ENCODE measurements at places on chromosomes 5 and 9.

- DNase-seq = no peak
These were observed 19.9 kb downstream of the ABITRAM start for GRCh38 chr9:108953983-108954574.

DNA sequence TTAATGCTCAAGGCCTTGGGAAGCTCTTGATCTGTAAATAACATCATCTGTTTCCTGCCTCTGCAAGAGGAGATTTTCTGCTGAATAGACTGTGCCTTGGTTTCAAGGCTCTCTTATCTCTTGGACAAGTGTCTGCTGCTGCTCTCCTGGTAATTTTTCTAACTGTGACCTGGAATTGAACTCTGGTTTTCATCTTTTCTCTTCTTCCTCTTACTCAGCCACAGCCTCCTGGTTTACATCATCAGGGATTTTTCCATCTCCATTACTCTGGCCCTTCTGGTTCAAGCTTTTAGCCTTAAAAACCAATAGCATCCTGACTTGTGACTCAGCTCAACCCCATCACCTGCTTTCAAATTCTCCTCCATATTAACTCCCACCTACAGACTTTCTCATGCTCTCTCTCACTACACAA, 49.6 kb upstream of the ITGA1 start:
- no peak for DNase-seq

GRCh38 chr5:68928617-68929302, 165.1 kb upstream of the SLC30A5 start:
- no peak for DNase-seq

DNA sequence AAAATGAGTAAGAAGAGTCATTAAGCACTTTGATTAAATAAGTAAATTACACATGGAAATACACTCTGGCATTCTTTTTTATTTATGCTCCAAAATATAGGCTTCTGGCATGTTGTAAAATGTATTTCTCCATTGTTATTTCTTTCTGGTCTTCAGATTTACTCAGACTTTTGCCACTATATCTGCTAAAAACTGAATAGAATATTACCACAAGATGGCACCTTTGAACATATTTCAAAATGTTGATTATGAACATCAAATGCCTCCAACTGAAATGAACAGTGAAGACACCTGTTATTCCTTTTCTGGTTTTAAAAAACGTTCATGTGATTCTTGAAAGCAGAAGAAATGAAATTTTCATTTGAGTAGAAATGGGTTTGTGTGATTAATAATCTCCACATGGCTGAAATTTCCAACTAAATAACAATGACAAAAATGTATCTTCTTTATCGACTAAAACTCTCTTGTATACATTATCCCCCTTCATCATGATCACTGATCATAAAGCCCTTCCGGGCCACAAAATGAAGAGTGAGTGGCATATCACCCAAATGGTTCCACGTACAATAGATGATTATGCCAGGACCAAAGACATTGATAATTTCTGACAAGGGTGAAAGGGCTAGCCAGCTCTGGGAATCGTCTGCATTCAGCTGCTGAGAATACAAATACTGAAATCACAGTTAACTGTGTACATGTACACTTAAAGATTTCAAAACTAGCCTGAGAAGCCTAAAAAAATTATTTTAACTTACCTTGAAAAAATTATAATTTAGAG, 23.8 kb downstream of the TYRP1 start:
- DNase-seq = no peak

GRCh38 chr9:26058111-26058895, 380.1 kb upstream of the TUSC1 start:
- no peak for DNase-seq

GRCh38 chr5:96219580-96220281, 213.3 kb downstream of the PCSK1 start:
- DNase-seq = peak; percentile 54

DNA sequence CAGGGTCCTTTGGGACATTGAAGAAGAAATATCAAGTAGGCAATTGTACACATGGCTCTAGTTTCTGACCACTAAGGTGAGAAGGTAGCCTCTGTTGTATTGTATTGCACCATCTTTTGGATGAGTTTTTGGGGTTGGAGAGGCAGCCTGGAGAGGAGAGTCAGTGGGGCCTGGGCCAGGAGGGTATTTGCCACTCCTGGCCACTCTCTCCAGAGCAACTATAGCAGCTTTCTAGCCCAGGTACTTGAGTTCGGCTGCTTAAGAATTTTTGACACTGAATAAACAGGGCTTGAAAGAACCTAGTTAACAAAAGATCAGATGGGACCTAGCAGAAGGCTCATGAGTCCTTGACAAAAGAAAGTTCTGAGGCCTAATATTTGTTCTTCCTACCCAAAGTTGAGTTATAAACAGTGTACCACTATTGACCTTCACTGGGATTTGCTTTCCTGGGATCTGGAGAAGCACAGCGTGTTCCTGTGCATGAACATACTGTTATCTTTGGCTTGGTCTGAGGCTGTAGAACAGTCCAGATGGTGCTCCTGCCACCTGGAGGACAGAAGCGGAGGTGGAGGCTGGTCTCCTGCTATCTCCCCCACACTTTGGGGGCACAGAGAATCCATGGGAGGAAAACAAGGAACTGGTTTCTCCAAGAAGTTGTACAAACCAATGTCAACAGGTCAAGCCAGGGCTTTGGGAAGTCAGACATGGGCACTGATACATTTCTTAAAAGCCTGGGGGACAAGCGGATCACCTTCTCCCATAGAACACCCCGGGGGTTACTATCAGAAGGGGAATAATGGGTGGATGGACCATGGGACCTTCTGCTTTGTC, 110.4 kb upstream of the LIFR start:
- DNase-seq = peak; percentile 59

- DNase-seq = no peak
These were observed 7.6 kb upstream of the AGPAT2 start for GRCh38 chr9:136694872-136695247.

GRCh38 chr5:118095115-118095514, 893.2 kb downstream of the DTWD2 start:
- no peak for DNase-seq

DNA sequence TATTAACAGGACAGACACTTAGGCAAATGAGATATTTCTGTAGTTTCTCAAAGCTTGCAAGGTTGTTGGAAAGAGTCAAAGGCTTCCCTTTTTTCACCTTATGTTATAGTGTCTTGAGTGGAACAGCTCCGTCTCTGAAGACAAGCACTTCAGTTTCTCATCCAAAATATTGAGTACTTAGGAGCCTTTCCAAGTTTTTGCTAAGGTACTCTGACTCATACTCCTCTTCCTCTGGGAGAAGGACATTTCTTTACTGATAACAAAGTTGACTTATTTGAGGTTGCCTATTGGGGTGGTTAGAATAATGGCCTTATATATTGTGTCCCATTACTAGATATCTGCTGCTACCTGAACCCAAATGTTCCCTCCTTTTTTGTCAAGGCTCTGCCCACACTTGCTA, 869.6 kb downstream of the MAT2B start:
- DNase-seq = no peak

- DNase-seq = no peak
These were observed 307.8 kb downstream of the NR2F1-AS1 start for GRCh38 chr5:93273176-93273575.

DNA sequence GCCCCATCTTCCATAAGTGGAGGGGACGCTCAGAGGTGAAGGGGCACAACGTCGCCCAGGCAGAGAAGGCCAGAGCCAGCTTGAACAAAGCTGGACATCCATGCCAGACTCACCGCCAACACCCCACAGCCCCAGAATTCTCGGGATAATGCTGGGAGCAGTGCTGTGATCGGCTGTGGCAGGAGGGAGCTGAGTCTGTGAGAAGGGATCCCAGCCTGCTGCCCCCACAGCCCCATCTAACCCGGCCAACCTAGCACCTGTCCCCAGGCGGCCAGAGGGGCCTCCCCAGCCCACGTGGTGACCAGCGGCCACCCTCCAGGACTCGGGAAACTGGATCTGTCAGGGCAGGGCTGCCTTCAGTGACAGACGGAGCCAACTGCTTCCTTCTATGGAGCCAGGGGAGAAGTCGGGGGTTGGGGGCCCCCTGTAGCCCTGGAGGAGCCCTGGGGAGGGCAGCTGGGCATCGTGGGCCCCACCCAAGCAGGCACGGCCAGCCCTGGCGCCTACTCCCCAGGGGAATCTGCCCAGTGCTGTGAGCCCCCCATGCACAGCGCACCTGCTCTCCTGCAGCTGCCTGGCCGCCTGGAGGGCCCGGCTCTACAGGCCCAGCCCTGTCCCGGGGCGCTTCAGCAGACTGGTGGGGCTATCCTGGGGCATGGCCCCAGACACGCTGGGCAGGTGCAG, 6.0 kb downstream of the BRD3 start:
- DNase-seq = peak; percentile 43

GRCh38 chr9:82606492-82607382, 456.2 kb downstream of the RASEF start:
- peak; percentile 72 for DNase-seq

GRCh38 chr5:134153241-134153640, 23.5 kb downstream of the SKP1 start:
- DNase-seq = no peak

DNA sequence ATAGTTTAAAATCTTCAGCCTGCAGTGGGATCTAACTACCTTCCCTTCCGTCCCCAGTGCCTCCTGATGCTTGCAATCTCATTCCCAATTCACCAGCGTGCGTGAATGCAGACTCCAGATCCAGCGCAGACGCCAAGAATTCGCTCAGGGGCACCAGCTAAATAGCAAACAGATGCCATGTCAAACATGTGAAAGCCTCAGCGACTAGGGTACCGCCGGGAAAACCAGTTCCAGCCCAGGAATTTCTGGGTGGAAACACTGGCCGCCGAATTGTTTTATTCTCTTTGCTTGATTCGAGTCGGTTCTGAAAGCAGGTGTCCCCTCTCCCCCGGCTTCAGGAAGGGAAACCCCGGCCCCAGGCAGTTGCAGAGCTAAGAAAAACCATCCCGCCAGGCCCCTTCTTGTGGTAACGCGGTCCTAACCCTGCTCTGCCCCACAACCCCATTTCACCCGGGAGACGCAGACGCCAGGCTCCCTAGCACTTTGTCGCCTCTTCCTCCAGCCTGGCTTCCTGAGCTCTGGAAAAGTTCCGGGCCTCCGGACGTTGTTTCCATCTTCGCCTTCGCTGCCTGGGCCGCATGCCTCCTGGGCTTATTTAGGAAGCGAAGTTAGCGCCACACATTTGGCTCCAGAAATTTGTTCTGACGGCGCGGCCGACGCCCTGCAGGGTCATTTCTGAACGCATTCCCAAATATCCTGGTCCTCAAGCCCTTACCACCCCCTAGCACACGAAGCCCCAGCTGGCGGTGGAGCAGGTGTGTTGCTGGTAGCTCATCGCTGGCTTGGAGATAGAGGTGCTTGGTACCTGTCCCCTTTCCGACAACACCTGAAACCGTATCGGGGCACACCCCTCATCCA, 665 bp upstream of the LVRN start:
- DNase-seq = peak; percentile 80

DNA sequence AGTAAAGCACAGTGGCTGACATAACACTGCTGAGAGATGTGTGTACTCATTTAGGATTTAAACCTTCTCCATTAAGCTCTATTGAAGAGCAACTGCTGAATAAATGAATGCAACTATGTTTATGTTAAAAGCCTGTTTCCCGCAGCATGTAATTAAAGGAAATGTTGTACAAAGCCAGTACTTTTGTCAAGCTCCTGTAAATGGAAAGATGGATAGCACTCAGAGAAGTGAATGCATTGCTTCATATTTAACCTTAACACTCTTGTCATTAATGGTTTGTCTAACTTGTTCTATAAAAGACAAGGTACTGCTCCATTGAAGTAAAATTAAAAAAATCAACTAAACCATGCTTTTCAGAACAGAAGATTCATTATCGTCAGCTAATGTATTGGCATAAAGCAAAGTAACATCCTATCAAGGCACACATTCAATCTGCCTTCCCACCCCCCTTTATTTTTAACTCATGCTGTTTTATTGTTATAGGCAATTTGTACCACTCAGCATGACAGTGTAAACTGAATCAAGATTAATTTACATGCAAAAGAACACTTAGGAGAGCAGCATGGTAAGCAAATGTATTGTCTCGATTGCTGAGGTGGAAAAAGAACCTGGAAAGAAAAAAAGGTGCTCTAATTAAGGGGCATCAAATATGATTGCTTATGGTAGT, 240.9 kb upstream of the TBCA start:
- no peak for DNase-seq

- DNase-seq = no peak
These were observed 23.8 kb downstream of the CD14 start for GRCh38 chr5:140609126-140609525.

DNA sequence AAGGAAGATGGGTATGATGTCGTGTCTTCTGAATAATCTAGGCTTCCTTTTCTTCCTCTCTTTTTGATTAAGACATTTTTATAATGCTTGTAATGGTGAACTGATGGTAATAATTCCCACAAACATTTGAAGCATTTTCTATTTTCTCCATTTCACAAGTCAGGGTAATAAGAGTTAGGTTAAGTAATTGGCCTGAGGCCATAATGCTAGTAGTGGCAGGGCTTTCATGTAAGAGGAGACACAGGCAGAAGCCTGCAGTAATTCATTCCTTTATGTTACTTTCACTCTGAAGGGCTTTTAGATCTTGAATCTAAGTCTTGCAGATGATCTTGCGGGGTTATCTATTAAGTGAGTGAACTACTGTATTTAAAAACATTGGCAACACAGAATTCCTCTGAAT, 374.9 kb downstream of the MAT2B start:
- DNase-seq = no peak

- no peak for DNase-seq
These were observed 278.4 kb downstream of the EBF1 start for GRCh38 chr5:158821331-158821730.

DNA sequence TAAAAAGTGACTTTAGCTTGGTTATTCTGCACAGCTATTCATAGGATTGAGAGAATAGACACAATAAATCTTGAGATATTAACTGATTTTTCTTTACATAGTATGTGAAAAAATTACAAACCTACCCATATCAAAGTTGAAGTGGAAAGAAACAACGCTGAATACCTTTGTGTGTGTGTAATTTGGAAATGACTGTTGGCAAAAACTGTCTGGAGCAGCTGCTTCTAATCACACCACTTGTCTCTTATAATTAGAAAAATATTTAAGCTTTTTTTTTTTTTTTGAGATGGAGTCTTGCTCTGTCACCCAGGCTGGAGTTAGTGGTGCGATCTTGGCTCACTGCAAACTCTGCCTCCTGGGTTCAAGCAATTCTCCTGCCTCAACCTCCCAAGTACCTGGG, 110.8 kb upstream of the POC5 start:
- no peak for DNase-seq

DNA sequence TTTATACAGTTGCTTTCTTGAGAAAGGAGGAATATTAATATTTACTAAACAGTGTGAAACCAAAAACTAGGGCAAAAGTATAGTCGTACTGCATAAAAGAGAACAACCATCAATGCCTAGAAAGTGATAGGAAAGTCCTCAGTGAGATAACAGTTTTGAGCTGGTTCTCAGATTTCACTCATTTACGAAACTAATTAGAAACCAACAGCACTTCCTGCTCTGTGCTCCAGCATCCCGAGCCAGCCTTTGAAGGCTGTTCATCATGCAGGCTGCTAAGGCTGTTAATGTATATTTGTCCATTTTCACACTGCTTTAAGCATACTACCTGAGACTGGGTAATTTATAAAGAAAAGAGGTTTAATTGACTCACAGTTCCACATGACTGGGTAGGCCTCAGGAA, 2039.9 kb downstream of the EFNA5 start:
- no peak for DNase-seq
